ENCODE measurements at places on chromosomes 1 and 21. TPM values are rescaled to one million over a fixed set of nuclear protein-coding genes. Genes with fewer than 3 reads are reported as not detected.

DNA sequence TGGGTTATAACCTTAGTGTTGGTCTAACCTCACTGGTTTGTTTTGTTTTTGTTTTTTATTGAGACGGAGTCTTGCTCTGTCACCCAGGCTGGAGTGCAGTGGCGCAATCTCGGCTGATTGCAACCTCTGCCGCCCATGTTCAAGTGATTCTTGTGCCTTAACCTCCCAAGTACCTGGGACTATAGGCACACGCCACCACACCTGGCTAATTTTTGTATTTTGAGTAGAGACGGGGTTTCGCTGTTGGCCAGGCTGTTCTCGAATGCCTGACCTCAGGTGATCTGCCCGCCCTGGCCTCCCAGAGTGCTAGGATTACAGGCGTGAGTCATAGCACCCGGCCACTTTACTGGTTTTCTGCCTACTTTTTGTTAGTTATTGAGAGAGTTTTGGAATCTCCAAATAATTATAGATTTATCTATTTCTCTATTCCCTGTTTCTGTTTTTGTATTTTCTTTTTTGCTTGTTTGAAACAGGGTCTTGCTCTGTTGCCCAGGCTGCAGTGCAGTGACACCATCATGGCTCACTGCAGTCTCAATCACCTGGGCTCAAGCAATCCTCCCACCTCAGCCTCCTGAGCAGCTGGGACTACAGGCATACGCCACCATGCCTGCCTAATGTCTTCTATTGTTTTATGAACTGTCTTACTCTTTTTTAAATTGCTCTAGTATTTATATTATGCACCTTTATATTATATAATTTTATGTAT, 21.4 kb downstream of the SMG7 start:
- no peak for DNase-seq

DNA sequence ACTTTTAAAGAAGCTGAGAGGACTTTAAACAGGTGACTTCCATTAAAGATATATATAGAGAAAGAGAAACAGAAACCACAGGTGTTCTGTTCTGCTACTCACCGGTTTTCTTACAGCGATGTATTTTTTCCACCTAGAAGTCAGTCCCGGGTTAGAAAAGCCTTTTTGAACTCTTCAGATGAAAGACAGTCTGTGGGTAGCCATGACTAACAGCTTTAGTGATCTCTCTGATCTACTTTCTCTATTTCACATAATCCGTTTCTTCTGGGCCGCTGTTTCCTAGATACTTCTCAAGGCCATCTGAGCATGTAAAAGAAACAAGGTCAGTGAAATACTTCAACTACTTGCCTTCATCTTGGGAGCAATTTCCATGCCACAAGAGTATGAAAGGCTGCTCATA, 25.1 kb downstream of the WDR64 start:
- DNase-seq = no peak

- peak; percentile 33 for DNase-seq
Observed at GRCh38 chr1:65812065-65812464, 19.4 kb downstream of the PDE4B start.

DNA sequence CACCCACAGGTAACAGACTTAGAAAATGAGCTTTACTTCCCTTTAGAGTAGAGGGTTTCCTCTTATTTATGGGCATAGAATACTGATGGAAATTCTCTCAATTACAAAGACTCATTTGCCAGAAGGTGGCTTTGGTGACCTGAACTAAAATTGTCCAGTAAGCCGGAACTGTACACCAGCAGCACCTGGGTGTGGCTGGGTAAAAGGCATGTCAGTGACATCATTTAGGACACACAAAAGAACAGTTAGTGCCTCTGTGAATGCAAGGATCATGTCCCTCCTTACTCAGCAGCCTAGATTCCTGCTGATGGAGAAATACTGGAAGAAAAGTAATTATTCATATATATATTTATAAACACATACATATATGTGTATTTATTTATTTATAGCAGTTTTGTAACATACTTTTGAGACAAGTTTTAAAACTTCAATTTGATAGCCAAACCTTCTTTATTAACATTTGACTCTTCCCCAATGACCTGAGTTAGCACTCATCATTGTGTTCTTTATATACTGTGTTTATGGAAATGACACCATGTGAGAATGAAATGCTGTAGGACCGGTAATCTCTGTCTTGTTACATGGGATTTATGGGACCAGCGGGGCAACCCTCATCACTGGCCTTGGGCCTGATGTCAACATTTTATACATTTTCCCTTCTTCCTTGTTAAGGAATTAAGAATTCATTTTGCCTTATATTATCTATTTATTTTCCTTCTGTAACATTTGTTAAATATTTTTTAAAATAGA, 274.4 kb downstream of the BRINP2 start:
- DNase-seq = no peak

- peak; percentile 30 for DNase-seq
Observed at GRCh38 chr1:33763406-33763805, 100.5 kb upstream of the HMGB4 start.

The KRTAP7-1 gene
- not detected for total RNA-seq

DNA sequence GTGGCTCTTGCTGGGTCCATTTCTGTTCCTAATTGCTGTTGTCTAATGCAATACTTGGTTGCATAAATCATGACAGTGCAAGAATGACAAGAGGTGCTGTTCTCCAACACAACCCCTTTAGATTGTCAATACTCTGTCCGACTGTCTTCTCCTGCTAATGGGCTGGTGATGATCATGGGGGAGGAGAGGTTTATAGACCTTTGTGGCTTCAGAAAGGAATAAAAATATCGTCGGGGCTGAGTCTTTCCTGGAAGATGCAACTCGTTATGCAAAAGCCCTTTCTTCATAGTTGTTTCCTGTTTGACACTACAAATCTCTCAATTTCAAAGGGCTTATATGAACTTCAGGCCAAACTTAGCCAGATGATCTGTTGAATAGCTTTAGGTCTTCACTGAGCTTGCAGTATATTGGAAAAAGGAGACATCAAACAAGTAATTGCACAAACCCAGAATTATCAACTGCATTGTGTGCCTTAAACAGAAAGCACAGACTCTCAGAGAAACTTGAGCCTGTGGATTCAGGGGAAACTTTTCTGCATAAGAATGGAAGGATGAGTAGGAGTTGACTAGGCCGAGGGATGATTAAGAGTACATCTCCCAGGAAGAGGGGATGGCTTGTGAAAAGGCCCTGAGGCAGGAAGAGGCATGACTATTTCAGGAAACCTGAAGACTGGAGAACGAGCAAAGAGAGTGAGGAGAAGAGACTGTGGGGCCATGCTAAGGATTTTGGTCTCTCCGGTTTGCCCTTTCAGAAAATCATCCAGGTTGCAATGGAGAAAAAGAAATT, 107.6 kb downstream of the TSEN15 start:
- DNase-seq = no peak

DNA sequence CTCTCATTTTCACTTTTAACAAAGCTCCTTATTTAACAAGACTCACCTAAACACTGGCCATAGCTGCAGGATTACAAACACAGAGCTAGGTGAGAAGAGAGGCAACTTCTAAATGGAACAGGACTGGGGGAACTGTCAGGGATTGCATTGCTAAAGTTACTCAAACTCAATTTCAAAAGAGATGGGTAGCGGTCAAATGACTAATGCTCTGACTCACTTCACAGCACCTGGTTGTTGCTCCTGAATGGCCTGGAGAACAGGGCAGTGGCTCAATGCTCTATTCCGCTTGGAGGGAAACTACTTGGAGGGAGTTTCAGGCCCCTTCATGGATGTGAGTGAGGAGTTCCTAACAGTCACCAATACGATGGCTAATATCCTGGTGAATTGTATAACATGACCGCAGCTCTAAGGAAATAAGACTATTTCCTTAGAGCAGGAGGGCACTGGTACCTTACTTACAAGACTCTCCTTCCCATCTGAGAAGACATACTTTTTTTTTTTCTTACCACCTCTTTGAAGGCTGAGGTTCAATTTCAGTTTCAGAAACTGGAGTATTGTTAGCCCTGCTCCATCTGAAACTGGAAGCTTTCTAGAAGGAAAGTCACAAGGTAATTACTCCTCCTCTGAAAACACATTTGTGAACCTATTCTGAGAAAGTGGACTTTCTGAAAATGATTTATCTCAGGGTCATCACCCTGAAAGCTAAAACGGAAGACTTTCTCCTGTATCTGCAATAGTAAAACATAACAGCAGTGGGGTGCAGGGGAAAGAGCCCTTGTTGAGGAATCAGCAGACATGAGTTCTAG, 9.5 kb downstream of the DPT start:
- no peak for DNase-seq

The TARS2 gene
- 16.3 TPM for total RNA-seq

DNA sequence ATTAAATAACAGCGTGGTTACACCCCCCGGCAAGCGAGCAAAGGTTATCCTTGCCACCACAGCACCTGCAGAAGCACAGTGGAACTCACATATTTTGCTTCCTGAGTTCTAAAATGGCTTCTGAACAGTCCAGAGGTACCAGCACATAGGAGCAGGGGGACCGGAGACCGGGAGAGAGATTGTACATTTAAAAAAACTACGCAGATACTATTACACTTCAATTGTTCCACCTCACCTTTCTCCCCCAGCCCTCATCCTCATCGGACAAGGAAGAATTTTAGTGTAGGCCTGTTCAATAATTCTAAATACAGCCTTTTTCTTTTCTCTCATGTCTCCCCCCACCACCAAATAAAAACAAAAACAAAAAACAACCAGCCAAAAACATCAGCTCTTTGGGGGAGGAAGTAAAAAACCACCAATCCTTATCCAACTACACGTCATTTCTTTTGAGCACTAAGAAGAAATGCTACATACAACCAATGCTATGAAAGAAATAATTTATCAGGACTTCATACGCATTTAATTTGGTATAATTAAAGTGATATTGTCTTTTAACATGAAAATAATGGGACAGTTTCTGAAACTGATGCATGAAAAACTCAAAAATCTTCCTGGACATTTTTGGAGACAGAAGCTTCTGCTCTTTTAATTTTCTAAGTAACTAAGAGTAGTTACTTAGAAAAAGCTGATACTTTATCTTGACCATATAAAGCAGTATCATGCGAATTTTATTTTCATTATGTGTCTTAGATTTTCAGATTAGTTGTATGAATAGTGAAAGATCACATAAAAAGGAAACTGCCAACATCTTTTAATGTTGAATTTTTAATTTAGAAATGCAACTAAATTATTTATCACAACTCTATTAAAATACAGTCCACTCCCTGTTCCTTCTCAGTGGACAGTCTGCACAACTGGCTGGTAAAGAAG, 9.1 kb downstream of the CDKN2C start:
- DNase-seq = no peak

GRCh38 chr1:209625791-209626285, 26.4 kb downstream of the LAMB3 start:
- no peak for DNase-seq

The CAMK1G gene
- 0.31 TPM for total RNA-seq

DNA sequence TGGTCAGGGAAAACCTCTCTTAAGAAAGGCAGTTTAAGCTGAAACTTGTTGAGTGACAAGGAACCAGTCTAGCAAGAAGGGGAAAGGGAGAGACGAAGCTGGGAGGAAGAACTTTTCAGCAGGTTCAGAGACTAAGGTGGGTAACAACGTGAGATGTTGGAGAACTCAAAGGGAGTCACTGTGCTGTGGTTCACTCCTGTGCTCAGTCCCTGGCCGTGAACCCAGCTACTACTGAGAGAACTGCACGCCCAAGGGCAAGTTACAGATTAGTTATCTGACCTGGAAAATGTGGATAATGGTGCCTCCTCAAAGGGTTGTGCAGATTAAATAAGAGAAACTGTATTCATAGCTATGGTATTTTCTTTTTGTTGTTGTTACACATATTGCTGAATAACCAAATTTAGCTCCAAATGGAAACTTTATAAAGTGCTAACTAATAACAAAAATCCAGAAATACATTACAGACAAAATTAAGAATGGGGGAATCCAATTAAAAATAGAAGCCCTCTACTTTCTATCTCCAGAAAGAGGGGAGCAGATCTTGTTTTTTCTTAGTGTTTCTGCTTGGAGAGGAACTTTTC, 2.9 kb downstream of the ZBTB40 start:
- no peak for DNase-seq

GRCh38 chr1:39713557-39713956, 22.3 kb upstream of the HPCAL4 start:
- DNase-seq = no peak

GRCh38 chr1:74593887-74594866, 79.4 kb downstream of the ERICH3 start:
- DNase-seq = no peak

The NCF2 gene
- total RNA-seq = 16.0 TPM

The HEYL gene
- 19.1 TPM for total RNA-seq

The OR6K3 gene
- total RNA-seq = not detected

DNA sequence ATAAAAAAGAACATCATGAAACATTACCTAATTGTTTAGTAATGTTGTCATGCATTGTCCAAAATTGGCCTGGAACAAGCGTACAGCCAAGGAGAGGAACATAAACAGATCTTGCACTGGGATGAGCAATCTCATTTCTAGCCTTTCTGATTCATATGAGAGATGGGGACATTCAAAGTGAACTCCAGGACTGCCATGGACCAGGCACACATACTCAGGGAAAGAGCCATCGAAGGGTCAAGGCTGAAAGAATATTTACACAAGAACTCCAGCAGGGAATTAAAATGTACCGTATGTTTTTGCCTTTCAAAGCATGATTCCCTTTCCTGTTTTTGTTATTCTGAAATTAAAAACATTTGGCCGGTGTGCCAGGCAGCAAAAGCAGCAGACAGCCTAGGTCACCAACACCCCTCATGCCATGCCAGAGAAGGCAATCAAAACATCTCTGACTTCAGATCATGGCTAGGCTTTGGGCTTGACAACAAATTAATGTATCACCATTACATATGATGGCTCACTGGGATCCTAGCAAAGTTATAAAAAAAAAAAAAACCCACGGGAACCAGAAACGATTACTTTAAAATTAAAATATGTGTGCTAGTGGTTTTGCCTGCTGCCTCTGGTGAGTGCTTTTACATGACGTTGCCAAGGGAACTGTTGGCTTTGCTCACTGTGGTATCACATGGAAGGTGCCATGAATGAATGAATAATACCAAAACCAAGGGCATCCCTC, 159.8 kb downstream of the TGFBR3 start:
- no peak for DNase-seq

DNA sequence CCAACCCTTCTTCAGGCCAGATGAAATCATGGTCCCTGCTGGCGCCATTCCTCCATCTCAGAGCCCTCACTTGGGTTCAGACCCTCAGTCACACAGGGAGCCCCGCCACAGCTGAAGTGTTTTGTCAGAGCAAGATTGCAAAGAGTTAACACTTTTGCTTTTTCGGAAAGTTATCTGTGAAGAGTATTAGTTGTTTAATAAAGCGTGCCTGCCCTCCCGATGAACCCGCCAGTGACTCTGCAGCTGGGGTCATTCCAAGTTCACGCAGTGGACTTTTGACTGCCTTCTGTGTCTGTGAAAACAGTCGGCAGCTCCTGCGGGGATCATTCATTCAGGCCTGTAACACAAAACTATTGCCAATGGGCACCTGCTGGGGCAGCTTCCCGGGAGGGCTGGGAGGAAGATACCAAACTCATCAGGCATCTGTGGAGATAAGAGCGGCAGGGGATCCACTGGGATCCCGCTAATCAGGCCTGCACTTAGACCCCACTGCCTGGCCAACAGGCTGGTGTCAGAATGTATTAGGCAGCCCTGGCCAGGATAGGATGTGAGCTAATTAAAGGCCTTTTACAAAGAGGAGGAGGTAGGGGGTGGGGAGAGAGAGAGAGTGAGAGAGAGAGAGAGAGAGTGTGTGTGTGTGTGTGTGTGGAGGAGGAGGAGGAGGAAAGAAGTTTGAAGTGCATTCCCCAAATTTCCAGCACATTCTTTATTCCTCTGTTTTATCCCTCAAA, 184.5 kb downstream of the DHRS3 start:
- peak; percentile 72 for DNase-seq

The RAB25 gene
- total RNA-seq = not detected

GRCh38 chr1:18913065-18913835, 10.9 kb upstream of the ALDH4A1 start:
- DNase-seq = peak; percentile 86
